ENCODE measurements at places on chromosomes 6 and 20. TPM values are rescaled to one million over a fixed set of nuclear protein-coding genes. Genes with fewer than 3 reads are reported as not detected.

- peaks cover 22% of the 10 kb centered on the region for H3K4me1 ChIP-seq
- DNase-seq: no peak
- H3K27ac ChIP-seq: no peak overlapping the region
- H3K4me3 ChIP-seq: no peak overlapping the region
- H3K27me3 ChIP-seq: no peaks in the 10 kb centered on the region
Measured at GRCh38 chr20:50918403-50918802, 12.8 kb downstream of the ADNP start.

DNA sequence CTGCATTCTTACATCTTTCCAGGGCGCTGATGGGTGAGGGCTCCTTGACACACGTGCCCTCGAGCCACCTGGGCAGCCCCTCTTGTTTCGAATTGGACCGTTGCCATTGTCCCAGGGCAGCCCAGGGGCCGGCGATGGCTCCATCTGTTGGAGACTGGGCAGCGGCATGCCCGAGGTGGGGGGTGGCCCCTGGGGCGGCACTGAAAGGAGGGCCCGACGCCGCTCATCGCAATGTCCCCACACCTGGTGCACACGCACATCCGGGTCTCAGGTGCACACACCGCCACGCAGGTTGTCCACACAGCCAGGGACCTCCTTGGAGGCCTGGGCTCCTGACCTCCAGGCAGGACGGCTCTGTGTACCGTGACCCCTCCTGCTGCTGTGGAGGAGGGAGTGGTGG, 18.0 kb downstream of the GATA5 start:
- no peak overlapping the region for H3K27ac ChIP-seq
- no peak for DNase-seq
- H3K36me3 ChIP-seq: no peaks in the 10 kb centered on the region
- H3K4me1 ChIP-seq: no peaks in the 10 kb centered on the region
- H3K27me3 ChIP-seq: peaks cover 14% of the 10 kb centered on the region

CCN5 gene
- 14.3 TPM for total RNA-seq

DNA sequence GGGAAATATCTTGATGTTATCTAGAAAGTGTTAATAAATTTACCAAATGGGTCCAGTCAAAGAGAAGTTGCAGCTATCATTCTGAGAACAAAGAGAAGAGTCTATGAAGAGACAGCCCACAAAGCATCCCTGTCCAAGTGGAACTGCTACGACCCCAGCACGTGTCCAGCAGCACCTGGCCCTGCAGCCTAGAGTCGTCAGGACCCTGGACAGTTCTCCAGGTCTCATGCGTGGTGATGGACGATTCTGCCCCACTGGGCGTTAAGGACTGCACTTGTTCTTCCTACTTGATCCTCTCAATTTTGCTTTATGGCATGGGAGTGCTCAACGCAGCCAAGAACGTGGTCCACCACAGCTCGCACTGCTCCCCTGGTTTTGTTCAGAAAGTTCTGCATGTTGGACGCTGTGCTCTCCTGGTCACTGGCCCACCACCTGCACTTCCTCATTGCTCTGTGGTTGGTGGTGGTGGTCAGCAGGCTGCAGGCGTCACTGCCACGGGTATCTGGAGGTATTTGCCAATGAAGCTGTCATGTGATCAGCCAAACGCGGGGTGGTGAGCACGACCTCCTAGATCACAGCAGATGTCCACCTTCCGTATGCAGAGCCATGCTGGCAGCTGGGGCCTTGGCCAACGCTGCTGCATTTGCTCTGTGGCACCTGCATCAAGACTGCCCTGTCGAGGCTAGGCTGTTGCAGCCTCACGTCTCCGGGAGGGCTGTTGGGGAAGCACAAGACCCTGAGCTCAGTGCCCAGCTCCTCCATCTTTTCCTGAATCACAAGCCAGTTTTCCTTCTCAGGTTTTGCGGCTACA, 356.4 kb downstream of the CDH4 start:
- H3K27ac ChIP-seq: no peak overlapping the region
- no peaks in the 10 kb centered on the region for H3K36me3 ChIP-seq
- DNase-seq: no peak
- no peaks in the 10 kb centered on the region for H3K4me1 ChIP-seq

SLC22A16 gene
- total RNA-seq: 5.4 TPM

GRCh38 chr6:34595332-34596184, 39.4 kb upstream of the SPDEF start:
- no peak for DNase-seq
- no peak overlapping the region for H3K4me3 ChIP-seq
- no peaks in the 10 kb centered on the region for H3K27me3 ChIP-seq
- H3K4me1 ChIP-seq: peaks cover 10% of the 10 kb centered on the region
- no peaks in the 10 kb centered on the region for H3K36me3 ChIP-seq
- no peak overlapping the region for H3K27ac ChIP-seq

FYN gene
- total RNA-seq: 73.8 TPM

LCA5 gene
- 5.2 TPM for total RNA-seq

GRCh38 chr6:25685251-25685650, 33.2 kb downstream of the SCGN start:
- no peaks in the 10 kb centered on the region for H3K4me1 ChIP-seq
- DNase-seq: no peak
- peaks cover 6% of the 10 kb centered on the region for H3K27me3 ChIP-seq
- H3K27ac ChIP-seq: no peak overlapping the region
- no peak overlapping the region for H3K4me3 ChIP-seq

GRCh38 chr6:46207174-46207573, 36.4 kb upstream of the ENPP5 start:
- H3K27ac ChIP-seq: no peak overlapping the region
- no peaks in the 10 kb centered on the region for H3K36me3 ChIP-seq
- H3K27me3 ChIP-seq: no peaks in the 10 kb centered on the region
- no peaks in the 10 kb centered on the region for H3K4me1 ChIP-seq

DNA sequence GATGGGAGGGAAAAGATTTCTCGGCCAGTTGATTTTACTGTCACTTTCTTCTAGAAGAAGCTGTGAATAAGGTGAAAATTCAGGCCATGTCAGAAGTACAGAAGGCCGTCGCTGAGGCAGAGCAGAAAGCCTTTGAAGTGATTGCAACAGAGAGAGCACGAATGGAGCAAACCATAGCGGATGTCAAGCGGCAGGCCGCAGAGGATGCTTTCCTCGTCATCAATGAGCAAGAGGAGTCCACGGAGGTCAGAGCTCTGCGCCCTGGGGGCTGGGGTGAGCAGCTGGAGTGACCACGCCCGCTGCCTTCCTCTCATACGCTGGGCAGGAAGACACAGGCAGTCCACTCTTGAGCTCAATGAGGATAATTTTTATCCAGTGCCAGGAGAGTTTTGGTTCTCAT, 21.8 kb upstream of the C20orf144 start:
- no peaks in the 10 kb centered on the region for H3K36me3 ChIP-seq
- H3K27ac ChIP-seq: no peak overlapping the region
- no peaks in the 10 kb centered on the region for H3K4me1 ChIP-seq
- no peak for DNase-seq
- H3K27me3 ChIP-seq: no peaks in the 10 kb centered on the region
- H3K4me3 ChIP-seq: no peak overlapping the region

- no peak for DNase-seq
- peaks cover 17% of the 10 kb centered on the region for H3K4me1 ChIP-seq
- H3K4me3 ChIP-seq: no peak overlapping the region
- no peaks in the 10 kb centered on the region for H3K36me3 ChIP-seq
Measured at GRCh38 chr20:49706630-49707091, 7.0 kb downstream of the B4GALT5 start.

Measured in left lung (tissue), 14 donors.